ENCODE measurements at places on chromosomes 16 and 17.

GRCh38 chr17:46190763-46191162, 2.5 kb downstream of the KANSL1 start:
- no peak for DNase-seq

- DNase-seq, result no peak
Measured at GRCh38 chr17:70905796-70906195, 736.5 kb downstream of the KCNJ2 start.

DNA sequence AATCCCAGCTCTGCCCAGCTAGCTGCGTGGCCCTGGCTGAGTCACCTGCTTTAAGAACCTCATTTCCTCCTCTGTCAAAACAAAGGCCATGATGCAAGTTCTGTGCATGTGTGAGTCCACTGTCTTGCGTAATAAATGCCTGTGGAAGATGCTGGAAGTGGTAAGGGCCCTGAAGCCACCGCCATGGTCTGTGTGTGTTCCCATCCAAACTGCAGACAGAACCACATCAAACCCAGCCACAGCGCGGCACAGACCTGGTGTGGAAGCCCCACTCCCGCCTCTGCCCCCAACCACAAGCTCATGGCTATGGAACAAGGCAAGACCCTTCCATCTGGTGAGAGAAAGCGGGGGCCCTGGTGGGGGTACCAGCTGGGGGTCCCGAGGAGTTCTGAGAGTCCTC, 26.0 kb downstream of the NECAB2 start:
- no peak for DNase-seq

DNA sequence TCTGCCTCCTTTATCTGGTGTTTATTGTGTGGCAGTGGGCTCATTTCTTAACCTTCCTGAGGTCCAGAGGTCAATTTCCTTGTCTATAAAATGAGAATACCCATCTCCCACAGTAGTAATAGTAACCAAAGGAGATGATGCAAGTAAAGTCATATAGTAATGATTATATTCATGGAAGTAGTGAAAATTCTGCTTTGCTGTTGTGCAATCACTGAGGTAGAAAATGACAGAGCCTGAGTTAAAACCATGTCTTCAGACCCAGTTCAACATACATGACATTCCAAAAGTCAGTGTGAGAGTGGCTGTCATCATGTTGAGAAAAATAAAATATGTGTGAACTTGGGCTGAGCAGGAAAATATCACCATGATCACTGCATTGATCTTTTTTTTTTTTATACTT, 864 bp upstream of the UMOD start:
- no peak for DNase-seq

Measured in CD4-positive, alpha-beta T cell treated with Interleukin-6 at 100 ng/mL for 8 hours (primary cell).